Ovary (tissue), 10 donors: ENCODE measurements at places on chromosomes 16 and 17. TPM values are rescaled to one million over a fixed set of nuclear protein-coding genes. Genes with fewer than 3 reads are reported as not detected.

Gene NTN1
- total RNA-seq = 12.5 TPM

Gene ABCC12
- total RNA-seq = not detected

Gene TEX19
- total RNA-seq = not detected

Gene C17orf78
- total RNA-seq = not detected

Gene CPHXL2
- not detected for total RNA-seq

DNA sequence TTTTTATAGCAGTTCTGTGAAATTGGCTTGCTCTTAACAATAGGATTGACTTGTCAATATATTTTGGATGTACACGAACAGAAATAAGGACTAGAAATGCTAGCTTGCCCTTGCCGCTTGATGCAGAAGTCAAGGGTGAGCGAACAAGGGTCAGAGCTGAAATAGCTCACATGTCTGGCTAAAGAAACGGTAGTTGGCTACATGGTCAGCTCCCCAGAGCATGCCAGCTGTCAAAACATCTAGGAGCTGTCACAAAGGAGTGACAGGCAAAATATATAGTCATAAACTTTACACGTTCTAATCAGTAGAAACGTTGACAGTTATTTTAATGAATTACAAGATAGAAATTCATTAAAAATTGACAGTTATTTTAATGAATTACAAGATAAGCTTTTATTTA lies 2.9 kb upstream of the MEIOB start:
- H3K4me3 ChIP-seq = no peak overlapping the region
- DNase-seq = no peak
- H3K27ac ChIP-seq = no peak overlapping the region
- H3K4me1 ChIP-seq = peaks cover 5% of the 10 kb centered on the region
- H3K27me3 ChIP-seq = peaks cover 3% of the 10 kb centered on the region

DNA sequence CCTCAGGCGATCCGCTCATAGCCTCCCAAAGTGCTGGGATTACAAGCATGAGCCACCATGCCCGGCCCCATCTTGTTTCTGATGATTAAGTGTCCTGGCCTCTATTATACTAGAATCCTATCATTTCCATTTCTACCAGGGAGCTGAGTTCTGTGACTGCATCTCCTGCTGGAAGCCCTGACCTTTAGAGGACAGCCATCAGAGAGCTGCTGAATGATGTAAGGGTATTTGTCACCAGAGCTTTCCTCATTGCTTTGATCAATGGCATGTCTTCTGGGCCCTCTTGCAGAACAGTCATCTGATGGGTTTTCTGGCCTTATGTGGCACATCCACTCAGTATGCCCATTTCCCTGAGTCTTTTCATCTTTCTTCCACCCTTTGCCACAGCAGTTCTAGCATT lies 39.9 kb downstream of the PSMD12 start:
- no peak for DNase-seq
- no peaks in the 10 kb centered on the region for H3K27me3 ChIP-seq
- H3K36me3 ChIP-seq = no peaks in the 10 kb centered on the region
- no peak overlapping the region for H3K27ac ChIP-seq
- no peaks in the 10 kb centered on the region for H3K4me1 ChIP-seq
- no peak overlapping the region for H3K4me3 ChIP-seq

- H3K36me3 ChIP-seq = no peaks in the 10 kb centered on the region
- no peak for DNase-seq
- no peak overlapping the region for H3K4me3 ChIP-seq
- no peaks in the 10 kb centered on the region for H3K4me1 ChIP-seq
- no peak overlapping the region for H3K27ac ChIP-seq
Measured at GRCh38 chr17:64546716-64547115, 39.9 kb downstream of the CEP95 start.

DNA sequence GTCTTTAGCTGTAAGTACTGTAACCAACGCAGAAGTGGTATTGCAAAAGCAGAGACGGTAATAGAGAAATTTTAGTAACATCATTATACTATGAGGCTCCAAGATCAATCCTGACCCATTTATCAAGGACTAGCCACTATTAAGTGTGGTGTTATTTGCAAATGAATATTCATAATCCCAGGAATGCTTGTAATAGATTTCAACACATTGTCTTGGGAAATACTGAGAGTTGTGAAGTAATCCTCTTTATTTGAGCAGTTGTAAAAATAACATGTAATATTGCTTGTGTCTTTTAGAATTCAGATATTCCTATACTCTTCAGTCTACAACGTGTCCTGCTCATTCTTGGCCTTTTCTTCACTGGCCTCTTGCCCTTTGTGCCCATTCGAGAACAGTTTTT lies 46.4 kb downstream of the GDPD1 start:
- H3K4me3 ChIP-seq = no peak overlapping the region
- H3K27me3 ChIP-seq = no peaks in the 10 kb centered on the region
- no peaks in the 10 kb centered on the region for H3K4me1 ChIP-seq
- H3K36me3 ChIP-seq = no peaks in the 10 kb centered on the region
- H3K27ac ChIP-seq = no peak overlapping the region

DNA sequence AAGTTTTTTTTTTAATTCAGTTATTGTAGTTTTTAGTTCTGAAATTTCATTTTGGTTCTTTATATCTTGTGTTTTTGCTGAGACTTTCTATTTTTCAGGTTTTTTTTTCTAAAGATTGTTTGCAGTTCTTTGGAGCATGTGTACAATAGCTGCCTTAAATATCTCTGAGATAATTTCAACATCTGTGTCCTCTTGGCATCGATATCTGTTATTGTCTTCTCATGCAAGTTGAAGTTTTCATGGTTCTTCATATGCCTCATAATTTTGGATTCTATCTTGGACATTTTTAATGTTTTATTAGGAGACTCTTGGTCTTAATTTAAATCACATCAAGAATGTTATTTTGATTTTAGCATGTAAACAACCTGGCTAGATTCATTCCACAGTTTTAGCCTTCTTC lies 22.8 kb downstream of the COX11 start:
- H3K36me3 ChIP-seq = no peaks in the 10 kb centered on the region
- DNase-seq = no peak
- H3K27ac ChIP-seq = no peak overlapping the region
- no peak overlapping the region for H3K4me3 ChIP-seq
- H3K4me1 ChIP-seq = no peaks in the 10 kb centered on the region

DNA sequence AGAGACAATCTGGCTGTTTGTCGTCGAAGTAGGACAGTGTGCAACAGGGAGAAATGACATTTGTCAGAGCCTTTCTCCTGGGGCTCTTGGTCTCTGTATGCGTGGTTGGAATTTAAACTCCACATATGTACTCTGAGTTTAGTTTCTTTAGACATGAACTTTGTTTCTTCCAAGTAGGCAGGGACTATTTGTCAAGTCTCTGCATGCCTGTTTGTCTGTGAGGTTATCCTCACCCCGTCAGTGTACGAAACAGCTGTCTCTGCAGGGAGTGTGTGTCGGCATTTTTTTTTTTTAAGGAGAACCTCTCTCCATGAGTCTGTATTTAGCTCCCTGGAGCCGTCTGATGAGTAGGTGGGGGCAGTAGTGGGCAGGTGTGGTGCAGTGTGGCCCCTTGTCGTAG lies 29.7 kb downstream of the NDEL1 start:
- DNase-seq = no peak
- peaks cover 14% of the 10 kb centered on the region for H3K4me1 ChIP-seq
- H3K36me3 ChIP-seq = no peaks in the 10 kb centered on the region
- H3K4me3 ChIP-seq = no peak overlapping the region

GRCh38 chr16:58249388-58249779 lies 45.4 kb downstream of the PRSS54 start:
- peak overlapping the region; percentile 69 for H3K4me3 ChIP-seq
- no peak overlapping the region for H3K27ac ChIP-seq
- DNase-seq = no peak

DNA sequence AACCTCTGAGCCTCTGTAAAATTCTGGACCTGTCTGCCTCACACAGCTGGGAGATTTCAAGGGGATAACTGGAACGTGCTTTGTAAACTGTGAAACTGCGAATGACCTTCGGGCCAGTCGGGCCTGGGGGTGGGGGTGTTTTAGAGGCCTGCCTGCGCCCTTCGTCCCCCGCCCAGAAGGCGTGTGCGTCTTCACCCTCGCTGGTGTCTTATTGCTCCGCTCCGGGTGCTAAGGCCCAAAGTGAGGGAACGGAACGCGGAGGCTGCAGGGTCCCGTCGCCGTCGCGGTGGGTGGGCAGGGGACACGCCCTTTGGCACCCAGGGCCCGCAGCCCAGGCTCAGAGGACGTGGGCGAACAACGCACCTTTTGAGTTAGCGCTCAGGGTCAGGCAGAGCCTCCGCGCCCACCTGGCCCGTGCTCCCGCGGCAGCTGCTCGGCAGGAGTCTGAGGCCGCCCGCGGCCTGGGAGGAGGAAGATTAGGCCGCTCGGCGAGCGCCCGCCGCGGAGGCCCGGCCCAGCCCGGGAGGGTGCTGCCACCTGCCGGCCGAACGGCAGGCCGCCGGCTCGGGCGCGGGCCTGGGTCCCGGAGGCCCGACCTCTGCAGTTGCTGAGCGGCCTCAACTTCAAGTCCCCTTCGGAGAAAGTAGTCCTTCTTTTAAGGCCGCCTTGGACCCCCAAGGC lies 29.7 kb downstream of the DCAKD start:
- peak; percentile 74 for DNase-seq
- peak overlapping the region; percentile 79 for H3K27ac ChIP-seq
- peak overlapping the region; percentile 30 for H3K4me3 ChIP-seq
- no peaks in the 10 kb centered on the region for H3K27me3 ChIP-seq

- H3K27me3 ChIP-seq = no peaks in the 10 kb centered on the region
- DNase-seq = no peak
- H3K36me3 ChIP-seq = no peaks in the 10 kb centered on the region
- peaks cover 18% of the 10 kb centered on the region for H3K4me1 ChIP-seq
- H3K4me3 ChIP-seq = no peak overlapping the region
- H3K27ac ChIP-seq = no peak overlapping the region
Measured at GRCh38 chr16:84754956-84755672, 55.3 kb downstream of the USP10 start.

DNA sequence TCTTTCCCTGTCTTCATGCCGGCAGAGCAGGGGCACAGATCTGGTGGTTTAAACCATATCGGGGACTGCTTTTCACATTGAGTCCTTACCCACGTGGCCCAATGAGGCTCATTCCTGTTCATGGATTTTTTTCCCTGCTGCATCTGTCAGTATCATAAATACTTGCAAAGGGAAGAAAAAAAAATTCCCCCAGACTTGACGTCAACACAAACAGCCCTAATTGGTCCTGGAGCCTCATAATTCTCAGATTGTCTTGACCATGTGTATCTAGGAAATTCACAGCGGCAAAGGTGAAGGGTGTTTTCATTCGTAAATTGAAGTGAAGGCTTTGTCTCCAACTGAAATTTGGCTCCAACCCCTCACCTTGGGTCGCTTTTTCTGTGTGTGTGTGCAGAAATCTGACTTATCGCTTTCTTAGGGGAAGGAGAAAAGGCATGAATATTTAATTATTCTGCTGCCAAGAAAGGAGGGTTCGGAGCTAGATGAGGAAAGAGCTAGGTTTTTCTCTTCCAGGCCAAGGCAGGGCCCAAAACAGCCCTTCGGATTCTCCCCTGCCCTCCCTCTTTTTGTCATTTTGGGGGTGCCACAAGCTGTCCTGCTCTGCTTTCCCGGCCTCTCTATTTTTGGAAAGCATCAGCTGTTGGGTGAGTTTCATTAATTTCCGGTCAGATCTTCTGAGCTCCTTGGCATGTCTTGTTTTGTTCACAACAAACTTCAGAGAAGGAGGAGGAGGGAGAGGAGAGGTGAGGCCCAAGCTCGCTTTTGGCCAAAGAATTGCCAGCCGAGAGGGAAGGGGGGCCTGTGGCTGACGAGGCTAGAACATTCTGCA lies 17.8 kb upstream of the CIBAR2 start:
- no peaks in the 10 kb centered on the region for H3K36me3 ChIP-seq
- no peak overlapping the region for H3K4me3 ChIP-seq
- H3K27me3 ChIP-seq = no peaks in the 10 kb centered on the region
- peak overlapping the region; percentile 74 for H3K27ac ChIP-seq
- H3K4me1 ChIP-seq = peaks cover 13% of the 10 kb centered on the region
- DNase-seq = peak; percentile 63

DNA sequence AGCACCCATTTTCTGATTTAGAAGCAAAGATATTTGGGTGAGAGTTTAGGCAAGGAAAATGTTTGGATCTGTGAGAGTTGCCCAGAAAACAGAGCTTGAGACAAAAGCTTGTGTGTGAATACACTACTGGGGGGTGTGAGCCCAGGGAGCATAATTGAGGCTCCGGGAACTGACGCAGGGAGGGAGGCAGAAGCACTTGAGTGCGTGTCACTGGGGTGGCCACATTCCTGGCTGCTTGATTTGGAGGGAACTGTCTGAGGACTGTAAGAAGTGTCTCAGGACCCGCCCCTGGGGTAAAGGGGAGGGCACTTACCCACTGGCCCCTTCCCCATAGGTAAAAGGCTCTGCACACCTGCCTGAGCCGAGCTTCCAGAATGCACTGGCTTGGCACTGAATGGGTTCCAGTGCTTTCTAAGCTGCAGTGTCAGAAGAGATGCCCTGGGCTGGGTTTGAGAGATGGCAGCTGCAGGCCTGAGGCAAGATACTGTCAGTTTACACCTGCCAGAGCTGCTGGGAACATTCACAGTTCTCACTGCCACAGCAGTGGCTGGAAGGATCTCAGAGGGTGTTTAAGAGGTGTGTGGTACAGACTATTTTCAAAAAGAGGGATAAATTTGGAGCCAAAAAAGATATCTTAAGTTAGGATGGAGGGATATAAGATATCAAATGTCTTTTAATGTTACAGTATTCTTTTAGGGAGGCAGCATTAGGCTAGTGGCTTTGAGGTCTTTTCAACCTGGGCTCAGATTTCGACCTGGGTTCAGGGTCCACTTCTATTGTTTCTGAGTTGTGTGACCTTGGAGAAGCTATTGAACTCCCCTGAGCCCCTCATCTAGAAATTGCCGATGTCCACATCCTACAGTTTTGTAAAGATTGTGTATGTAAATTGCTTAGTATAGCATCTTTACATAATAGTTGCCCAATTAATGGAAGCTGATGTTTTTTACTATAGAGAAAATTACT lies 6.9 kb upstream of the TEX2 start:
- H3K36me3 ChIP-seq = no peaks in the 10 kb centered on the region
- no peak for DNase-seq
- no peak overlapping the region for H3K4me3 ChIP-seq
- no peaks in the 10 kb centered on the region for H3K4me1 ChIP-seq

- H3K36me3 ChIP-seq = no peaks in the 10 kb centered on the region
- no peaks in the 10 kb centered on the region for H3K27me3 ChIP-seq
- no peak for DNase-seq
- no peaks in the 10 kb centered on the region for H3K4me1 ChIP-seq
- H3K4me3 ChIP-seq = no peak overlapping the region
Measured at GRCh38 chr16:10641953-10642949, 52.5 kb downstream of the TEKT5 start.

- H3K27me3 ChIP-seq = no peaks in the 10 kb centered on the region
- H3K36me3 ChIP-seq = no peaks in the 10 kb centered on the region
- no peak for DNase-seq
- H3K4me1 ChIP-seq = no peaks in the 10 kb centered on the region
Measured at GRCh38 chr16:13013043-13013442, 111.6 kb downstream of the SHISA9 start.
